Stimulated activated CD8-positive, alpha-beta memory T cell treated with anti-CD3 and anti-CD28 coated beads, Interleukin-12 subunit alpha, Interleukin-12 subunit beta, amount 100 ng/mL, for 4 hours (primary cell): ENCODE measurements at places on chromosomes 1 and 21.

GRCh38 chr1:94422115-94422820 is 4.1 kb downstream of the ABCD3 start:
- DNase-seq = no peak

DNA sequence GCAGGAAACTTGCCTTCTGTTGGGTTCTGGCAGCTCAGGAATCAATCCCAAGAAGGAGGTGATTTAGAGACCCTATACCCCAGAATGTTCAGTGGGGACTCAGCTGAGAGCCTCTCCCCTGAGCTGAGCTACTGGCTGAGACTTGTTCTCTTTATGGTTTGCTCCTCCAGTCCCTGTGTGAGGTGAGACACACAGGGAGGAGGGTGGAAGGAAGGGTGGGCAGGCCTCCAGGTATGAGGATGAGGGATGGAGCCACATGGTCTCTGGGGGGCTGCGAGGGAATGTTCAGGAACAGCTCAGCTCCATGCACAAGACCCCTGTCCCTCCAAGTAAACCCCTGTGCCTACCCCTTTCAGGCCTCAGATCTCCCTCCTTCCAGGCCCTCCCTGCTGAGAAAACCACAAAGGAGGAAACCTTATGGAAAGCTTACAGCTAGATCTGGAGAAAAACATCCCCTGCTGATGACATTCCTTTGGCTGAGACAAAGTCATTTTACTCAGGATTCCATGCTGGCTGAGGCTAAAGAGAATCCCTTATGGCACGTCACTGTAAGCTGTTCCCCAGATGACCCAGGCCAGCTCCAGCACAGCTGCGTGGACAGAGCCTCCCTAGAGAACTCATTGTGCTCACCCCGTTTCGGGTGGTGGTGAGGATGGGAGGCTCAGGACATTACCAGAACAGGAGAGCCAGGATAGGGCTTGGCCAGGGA is 91.5 kb upstream of the IPO9 start:
- DNase-seq = no peak

DNA sequence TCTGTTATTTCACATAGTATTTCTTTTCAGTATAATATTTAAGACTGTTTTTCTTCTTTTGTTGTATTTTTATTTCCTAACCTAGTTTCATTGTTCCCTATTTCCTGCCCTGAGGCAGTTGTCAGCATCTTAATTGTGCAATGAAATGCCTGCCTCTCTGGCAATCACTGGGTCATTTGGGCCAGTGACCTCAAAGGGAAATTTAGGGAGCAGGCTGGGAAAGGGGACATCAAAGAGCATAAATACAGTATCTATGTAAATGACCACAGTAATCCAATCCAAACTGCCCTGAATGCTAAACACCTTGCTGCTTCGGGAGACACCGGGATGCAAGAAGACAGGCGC is 147.8 kb downstream of the TLR5 start:
- DNase-seq = no peak

DNA sequence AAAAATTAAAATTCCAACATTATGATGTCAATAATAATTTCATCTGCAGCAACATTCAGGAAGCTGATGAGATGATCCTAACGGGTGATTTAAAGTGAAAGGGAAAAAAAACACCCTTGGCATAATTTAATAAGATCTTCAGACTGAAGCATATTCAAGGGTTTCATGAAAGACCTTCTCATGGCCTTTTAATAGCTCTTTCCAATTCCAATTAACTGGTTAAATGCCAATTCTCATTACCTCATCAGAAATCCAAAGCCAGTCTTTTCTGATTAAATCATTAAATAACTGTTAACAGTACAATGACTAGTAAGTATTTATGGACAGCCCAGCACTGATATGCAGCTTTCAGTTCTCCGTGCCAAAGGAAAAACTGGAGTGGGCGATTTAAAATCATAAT is 407.5 kb downstream of the SMYD3 start:
- DNase-seq = no peak

GRCh38 chr1:25779894-25780293 is 20.1 kb upstream of the SELENON start:
- DNase-seq = no peak

DNA sequence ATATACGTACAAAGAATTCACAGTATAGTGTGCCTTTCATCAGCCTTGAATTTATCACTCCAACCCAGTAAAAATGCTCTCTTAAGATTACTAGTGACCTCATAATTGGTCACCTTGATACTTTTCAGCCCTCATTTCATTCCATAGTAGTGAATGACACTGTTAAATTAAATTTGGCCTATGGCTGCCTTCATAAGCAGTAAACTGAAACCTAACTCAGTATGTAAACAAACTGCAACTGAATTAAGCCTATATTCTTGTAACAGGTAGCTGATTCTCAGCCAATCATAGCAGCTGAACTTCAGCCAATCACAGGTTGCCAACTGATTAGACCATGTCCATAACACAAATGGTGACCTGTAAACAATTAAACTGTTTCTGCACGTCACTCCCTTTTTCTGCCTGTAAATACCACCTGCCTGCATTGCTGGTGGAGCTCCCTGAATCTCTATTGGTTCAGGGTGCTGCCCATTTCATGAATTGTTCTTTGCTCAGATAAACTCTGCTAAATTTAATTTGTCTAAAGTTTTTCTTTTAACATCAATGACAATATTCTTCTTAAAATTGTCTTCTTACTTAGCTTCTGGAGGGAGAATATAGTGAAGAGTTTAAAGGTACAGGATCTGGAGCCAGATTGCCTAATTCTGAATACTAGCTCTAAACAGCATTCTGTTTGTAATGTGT is 24.0 kb upstream of the CAMSAP2 start:
- no peak for DNase-seq

DNA sequence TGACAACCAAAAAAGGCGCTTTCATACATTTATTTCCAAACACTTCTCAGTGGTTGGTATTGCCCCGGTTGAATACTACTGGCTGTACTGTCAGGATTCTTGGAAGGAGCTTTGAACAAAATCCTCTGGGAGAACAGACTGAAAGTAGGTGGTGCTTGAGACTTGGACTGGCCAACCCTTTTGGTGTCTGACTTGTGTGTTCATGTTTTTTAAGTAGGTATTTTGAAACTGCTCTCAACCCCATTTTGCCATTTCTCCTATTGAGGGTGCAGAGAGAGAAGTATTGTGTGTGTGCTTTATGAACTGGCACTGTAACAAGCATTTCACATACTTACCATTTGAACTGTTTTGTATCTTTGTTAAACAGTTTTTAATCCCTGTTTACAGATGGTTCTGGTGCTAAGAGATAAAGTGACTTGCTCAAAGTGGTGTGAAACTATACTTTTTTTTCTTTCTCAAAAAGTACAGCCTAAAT is 21.2 kb downstream of the ARID1A start:
- DNase-seq = no peak
